B cell (primary cell): ENCODE measurements at places on chromosomes 13 and 19.

DNA sequence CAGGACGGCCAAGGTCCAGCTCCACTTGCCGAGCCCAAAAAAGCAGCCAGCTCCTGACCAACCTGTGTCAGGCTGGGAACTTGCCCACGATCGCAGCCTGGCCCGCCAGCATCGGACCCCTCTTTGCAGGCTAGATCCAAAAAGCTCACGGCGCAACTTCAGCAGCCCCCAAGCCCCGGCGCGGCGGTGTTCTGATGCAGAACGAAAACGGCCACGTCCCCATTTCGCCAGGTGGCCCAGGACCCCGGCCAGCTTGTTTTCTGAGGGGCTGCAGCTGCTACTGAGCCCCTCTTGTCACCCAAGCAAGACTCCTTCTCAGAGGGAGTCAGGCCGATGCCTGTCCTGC is 1.3 kb downstream of the TMEM259 start:
- DNase-seq = no peak

GRCh38 chr13:81540777-81541176 is 1199.9 kb upstream of the SPRY2 start:
- DNase-seq = no peak

DNA sequence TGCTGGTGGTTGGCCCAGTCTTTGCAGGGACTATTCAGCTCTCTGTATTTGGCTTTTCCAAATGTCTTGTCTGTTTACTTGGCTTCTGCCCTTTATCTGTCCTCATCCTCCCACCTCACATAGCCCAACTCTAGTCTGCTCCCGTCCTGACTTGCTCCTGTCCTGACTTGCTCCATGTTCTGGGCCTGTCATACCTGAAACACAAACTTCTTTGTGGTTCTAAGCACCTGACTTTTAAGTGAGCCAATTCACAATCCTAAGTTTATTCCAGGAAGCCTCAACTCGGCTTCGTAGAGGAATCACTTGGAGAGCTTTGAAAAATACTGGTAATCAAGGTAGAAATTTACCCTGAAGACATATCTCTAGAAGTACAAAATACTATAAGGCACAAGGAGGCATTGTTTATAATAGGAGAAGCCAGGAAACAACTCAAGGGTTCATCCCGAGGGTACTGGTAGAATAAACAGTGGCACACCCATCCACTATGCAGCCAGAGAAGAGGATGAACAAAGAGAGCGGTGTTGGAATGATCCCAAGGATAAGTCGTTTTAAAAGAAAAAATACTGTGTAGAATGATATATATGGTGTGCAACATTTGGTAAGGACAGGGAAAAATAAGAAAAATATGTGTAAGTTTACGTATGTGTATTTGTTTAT is 284.5 kb downstream of the FGF14 start:
- DNase-seq = no peak

DNA sequence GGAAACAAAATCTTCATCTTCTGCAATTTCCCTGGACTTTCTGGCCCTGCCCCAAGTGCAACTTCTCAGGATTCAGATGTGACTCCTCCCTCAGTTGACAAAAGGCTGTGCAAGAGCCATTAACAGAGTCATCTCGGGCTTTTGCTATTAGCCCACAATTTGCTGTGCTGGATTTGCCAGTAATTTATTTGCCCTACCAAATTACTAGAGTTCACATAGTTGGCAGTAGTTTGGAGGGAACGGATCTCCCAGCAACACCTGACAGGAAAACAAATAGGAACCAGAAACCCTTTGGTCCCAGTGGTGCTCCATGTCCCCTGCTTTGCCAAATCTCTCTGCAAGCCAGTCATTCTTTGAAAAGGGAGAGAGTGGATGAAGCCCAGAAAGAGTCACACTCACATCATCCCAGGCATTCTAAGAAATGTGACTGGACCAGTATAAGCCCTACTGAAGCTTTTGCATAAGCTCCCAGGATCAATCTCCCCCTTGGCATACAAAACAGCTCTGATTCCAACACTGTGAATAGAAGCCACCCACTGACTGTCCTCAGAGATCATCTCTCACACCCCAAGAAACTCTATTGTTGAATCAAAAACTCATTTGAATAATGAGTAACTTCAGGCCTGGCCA is 350.1 kb upstream of the NBEA start:
- no peak for DNase-seq

GRCh38 chr19:7427944-7428343 is 60.9 kb downstream of the PEX11G start:
- DNase-seq = no peak

- DNase-seq = no peak
Observed at GRCh38 chr13:53028637-53029203, at the start of gene OLFM4. OLFM4 (plus strand) TSS chr13:53028813; CDS start chr13:53028837, 24 bp downstream.

- DNase-seq = no peak
Observed at GRCh38 chr13:113642563-113642962, 15.4 kb downstream of the ATP4B start.

DNA sequence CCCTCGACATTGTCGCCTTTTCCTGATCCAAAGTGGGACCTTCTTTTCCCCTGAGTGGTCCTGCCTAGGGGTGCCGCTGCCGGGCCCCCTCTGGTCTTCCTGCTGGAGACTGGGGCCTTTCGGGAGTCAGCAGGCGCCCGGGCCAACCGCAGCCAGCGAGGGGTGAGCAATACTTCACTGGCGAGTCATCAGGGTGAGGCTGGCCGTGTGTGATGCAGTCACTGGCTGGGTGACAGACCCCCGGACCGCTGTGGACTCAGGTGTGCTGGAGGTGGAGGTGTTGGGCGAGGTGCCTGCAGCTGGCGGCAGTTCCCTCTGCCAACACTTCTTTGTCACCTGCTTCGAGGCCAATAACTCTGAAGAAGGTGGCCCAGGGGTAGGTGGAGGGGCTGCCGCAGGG is 1.5 kb upstream of the CGB5 start:
- no peak for DNase-seq

GRCh38 chr13:49869519-49869918 is 66.6 kb downstream of the SPRYD7 start:
- DNase-seq = no peak

GRCh38 chr13:43444081-43444480 is 342.7 kb downstream of the ENOX1 start:
- DNase-seq = no peak

- DNase-seq = no peak
Observed at GRCh38 chr13:98173431-98174152, 3.5 kb downstream of the RNF113B start.

- DNase-seq = no peak
Observed at GRCh38 chr13:59494560-59494970, 669.2 kb downstream of the DIAPH3 start.

DNA sequence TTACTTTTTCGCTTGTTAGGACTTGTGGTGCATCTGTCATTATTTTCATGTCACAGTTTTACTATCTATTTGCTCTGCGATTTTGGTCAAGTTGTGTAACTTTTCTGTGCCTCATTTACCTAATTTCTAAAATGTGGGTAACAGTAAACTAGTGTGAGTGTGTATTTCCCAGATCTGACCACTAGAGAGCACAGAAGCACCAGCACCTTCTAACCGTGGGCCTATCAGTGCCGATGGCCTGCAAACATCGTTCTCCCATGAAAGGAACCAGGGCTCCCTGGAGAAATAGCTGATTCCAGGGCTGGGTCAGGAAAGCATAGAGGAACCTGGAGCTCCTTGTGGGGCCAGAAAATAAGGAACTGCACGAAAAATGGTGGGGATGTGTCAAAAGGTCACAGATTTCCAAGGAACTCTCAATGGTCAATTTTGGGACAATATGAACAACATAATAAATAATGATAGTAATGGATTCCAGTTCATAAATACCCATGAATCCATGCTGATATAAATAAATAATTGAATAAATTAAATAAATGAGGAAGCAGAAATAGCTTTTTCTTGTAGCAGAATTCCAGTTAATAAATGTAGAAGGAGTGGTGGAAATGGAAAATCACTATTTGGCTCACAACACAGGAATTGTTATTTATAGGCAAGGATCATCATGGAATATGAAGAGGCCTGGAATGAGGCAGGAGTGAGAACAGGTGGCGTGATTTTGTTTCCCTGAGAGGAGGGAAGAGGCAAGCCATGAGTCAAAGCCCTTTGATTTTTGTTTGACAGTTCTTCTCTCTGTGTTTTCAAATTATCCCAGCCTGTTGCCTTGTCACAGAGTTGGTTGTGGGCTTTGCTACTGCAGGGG is 31.1 kb downstream of the CEACAM8 start:
- peak; percentile 66 for DNase-seq

GRCh38 chr19:1455336-1456120 is 5.6 kb downstream of the APC2 start:
- DNase-seq = peak; percentile 68

- DNase-seq = no peak
Observed at GRCh38 chr13:49604570-49604969, 19.2 kb upstream of the RCBTB1 start.

GRCh38 chr13:97849305-97849704 is 104.2 kb upstream of the IPO5 start:
- no peak for DNase-seq

DNA sequence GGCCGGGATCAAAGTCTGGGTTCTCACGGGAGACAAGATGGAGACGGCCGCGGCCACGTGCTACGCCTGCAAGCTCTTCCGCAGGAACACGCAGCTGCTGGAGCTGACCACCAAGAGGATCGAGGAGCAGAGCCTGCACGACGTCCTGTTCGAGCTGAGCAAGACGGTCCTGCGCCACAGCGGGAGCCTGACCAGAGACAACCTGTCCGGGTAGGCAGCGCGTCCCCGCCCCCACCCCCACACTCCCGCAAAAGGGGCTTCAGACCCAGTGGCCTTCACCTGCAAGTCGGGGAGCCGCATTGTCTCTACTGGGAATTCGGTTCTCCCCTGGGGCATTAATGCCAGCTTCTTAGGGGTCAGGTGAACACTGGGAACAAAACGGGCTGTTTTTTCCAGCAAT is 114.7 kb upstream of the MCF2L start:
- no peak for DNase-seq

- no peak for DNase-seq
Observed at GRCh38 chr13:77113496-77113895, 86.5 kb upstream of the FBXL3 start.

- DNase-seq = no peak
Observed at GRCh38 chr19:48715681-48716171, 3.8 kb downstream of the MAMSTR start.

GRCh38 chr13:110212529-110212928 is 94.4 kb downstream of the COL4A1 start:
- no peak for DNase-seq

- DNase-seq = no peak
Observed at GRCh38 chr13:75789451-75790197, 153.5 kb downstream of the LMO7 start.

- DNase-seq = no peak
Observed at GRCh38 chr13:75806117-75806516, 170.0 kb downstream of the LMO7 start.

- no peak for DNase-seq
Observed at GRCh38 chr19:45682908-45683307, 8.8 kb downstream of the SNRPD2 start.
